Testis (tissue), 5 donors: ENCODE measurements at places on chromosomes 5 and 9.
A peak's percentile ranks its signal among the peaks of the same experiment; 100 is the strongest.

GRCh38 chr9:127967151-127967809 is 13.5 kb downstream of the EEIG1 start:
- no peak for DNase-seq

GRCh38 chr5:979100-979817 is 29.3 kb upstream of the NKD2 start:
- peak; percentile 6 for DNase-seq

- DNase-seq, result no peak
These were observed 1.8 kb downstream of the TMOD1 start for GRCh38 chr9:97502984-97503861.

GRCh38 chr5:74167206-74167929 is 473.2 kb downstream of the ENC1 start:
- no peak for DNase-seq

DNA sequence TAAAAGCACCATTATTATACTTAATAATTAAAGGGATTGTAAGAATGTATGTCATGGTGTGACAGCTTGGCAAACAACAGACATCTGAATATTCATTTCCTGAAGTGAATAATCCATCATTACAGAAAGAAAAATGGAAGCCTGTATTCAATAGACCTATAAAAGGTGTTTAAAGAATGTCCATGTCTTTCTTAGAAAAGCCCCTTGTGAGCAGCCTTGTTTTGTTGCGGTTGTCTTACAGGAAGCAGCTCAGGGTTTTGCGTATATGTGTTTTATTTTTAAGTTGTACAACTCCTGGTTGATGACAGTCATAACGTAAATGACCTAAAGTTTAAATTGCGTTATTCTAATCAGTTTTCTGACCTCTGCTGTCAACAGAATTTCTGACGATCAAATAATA is 53.8 kb downstream of the CAST start:
- no peak for DNase-seq

- DNase-seq, result no peak
These were observed 89.1 kb upstream of the PPP2R2B start for GRCh38 chr5:146967646-146968045.

DNA sequence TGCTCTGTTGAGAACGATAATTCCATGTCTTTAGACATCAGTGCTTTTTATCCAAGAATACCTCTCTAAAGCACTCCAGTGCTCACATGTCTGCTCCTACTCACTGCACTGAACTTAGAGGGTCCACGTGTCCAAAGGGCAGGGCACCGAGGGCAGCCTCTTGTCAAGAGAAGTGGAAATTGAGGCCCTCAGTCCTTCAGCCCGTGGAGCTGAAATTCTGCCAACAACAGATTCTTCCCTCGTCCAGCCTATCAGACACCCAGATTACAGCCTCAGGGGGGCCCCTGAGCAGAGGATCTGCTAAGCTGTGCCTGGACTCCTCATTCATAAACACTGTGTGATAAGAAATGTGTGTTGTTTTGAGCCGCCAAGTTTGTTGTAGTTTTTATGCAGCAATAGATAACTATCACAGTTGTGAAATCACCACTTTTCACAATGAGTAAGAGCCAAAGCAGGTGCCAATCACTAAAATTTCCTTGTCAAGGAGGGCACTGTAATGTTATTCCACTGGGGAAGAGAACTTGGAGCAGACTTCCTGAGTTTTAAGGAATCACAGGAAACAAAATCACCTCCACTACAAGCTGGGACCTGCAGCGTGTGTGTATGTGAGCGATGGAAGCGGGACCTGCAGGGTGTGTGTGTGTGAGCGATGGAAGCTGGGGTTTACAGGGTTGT is 58.8 kb upstream of the IGFBPL1 start:
- DNase-seq, result no peak

GRCh38 chr5:102624405-102624804 is 125.6 kb upstream of the SLCO6A1 start:
- no peak for DNase-seq

DNA sequence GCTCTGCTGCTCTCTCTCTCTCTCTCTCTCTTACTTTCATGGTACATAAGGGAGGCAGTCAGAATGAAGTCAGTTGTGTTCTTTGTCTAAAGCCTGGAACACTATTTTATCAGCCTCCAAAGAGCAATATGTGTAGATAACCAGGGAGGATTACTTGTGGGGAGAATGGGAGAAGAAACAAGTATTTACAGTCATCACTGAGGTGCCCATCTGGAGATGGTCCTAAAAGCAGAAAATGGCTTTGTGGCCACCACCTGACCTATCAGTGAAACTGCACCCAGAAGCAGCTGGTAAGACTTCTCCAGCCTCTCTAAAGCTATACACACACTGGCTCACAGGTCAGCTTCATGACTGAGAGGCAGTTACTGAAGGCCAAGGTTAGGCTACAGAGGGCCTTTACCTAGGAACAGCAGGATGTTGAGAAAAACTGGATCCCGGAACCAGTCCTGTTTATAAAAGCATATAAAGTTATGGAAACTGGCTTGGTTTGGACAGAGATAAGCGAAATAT is 75.1 kb downstream of the MRPS27 start:
- peak; percentile 62 for DNase-seq

- no peak for DNase-seq
These were observed 83.6 kb downstream of the ARHGEF28 start for GRCh38 chr5:73709536-73710129.

- no peak for DNase-seq
These were observed 11.6 kb downstream of the EGR1 start for GRCh38 chr5:138476918-138477317.

GRCh38 chr5:118029807-118030206 is 958.5 kb downstream of the DTWD2 start:
- no peak for DNase-seq

DNA sequence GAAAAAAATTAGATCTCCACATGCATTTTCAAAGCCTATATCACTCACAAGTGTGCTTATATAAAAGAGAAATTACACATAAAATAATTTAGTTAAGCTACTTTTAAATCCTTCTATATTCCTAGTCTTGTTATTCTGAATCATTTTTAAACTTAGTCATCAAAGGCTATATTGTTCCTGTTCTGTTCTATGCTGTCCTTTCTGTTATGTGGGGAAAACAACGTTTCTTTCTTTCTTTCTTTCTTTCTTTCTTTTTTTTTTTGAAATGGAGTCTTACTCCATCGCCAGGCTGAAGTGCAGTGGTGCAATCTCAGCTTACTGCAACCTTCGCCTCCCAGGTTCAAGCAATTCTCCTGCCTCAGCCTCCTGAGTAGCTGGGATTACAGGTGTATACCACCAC is 389.2 kb upstream of the FTMT start:
- no peak for DNase-seq

GRCh38 chr5:178366998-178367735 is 134.6 kb upstream of the PHYKPL start:
- no peak for DNase-seq

GRCh38 chr9:21060919-21061561 is 16.7 kb downstream of the IFNB1 start:
- DNase-seq, result no peak

DNA sequence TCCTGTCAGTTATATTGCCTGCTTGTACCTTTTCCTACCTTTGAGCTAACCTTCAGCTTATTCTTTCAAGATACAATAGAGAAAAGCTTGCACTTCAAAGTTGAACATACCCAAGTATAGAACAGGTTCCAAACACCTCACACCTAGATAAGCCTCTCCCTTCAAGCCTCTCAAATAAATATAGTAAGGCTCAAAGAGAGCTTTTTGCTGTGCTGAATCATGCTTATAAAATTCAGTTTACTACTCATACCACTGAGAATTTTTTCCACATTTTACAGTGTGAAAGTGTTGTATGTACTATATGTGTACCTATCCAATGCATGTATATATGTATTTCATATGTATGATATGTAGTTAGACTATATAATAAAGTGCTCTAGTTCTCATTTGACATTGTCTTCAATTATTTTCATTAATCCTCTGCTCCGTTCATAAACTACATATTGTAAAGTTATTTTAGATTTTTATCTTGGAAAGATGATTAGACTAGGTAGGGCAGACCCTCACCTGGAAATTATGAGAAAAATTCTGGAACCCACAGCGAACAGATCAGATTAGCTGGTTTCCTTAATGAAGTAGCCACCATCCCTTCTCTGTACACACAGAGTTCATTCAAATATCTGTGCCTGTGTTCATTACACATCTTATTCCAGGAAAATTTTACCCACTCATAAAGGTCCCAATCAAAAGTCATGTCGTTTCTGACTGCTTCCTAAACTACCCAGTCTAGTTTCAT is 149.2 kb upstream of the RGMB start:
- DNase-seq, result no peak

DNA sequence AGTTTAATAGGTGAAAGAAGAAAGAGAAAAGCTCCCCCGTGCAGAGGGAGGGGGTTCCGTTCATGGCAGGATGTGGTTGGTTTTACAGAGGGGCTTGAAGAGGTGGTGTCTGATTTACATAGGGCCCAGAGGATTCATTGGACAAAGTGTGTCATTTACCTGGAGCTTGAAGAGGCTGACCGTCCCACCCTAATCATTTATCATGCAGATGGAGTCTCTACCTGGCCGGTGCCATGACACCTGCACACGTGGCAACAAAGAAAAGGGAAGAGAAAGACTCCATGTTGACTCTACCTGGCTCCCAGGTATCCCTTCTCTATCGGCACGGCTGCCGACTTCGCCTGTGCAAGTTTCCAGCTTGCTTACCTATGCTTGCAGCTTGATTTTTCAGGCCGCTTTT is 35.3 kb upstream of the PRRC2B start:
- no peak for DNase-seq

GRCh38 chr5:45796959-45797553 is 100.9 kb upstream of the HCN1 start:
- no peak for DNase-seq

- no peak for DNase-seq
These were observed 224.1 kb upstream of the DAB2 start for GRCh38 chr5:39648848-39649227.

- DNase-seq, result no peak
These were observed 319.0 kb downstream of the BRINP1 start for GRCh38 chr9:119050281-119050680.

- DNase-seq, result no peak
These were observed 266.9 kb downstream of the ARHGAP26 start for GRCh38 chr5:143037071-143037470.

DNA sequence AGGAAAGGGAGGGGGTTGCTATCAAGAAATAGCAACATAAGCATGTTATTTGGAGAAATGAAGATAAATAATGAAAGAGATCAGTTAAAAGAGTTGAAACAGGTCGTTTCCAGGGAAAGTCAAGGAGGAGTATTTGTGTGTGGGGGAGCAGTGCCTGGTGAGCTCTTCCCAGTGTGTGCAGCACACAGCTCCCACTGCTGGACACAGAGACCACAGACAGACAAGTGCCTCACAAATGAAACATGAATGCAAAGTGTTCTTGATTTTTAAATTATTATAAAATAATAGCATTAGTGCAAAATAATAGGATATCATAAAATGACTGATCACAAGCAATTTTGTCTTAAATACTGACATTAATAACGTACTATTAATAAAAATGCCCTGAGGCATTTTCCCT is 40.8 kb downstream of the LIFR start:
- peak; percentile 67 for DNase-seq

- DNase-seq, result peak; percentile 72
These were observed 21.5 kb downstream of the TPPP start for GRCh38 chr5:671459-672328.
